Activated naive CD8-positive, alpha-beta T cell treated with anti-CD3 and anti-CD28 coated beads for 36 hours (primary cell): ENCODE measurements at places on chromosomes 3 and 15. TPM values are rescaled to one million over a fixed set of nuclear protein-coding genes. Genes with fewer than 3 reads are reported as not detected.

- peak; percentile 79 for DNase-seq
Measured at GRCh38 chr3:192892981-192893700, 24.5 kb downstream of the MB21D2 start.

DNA sequence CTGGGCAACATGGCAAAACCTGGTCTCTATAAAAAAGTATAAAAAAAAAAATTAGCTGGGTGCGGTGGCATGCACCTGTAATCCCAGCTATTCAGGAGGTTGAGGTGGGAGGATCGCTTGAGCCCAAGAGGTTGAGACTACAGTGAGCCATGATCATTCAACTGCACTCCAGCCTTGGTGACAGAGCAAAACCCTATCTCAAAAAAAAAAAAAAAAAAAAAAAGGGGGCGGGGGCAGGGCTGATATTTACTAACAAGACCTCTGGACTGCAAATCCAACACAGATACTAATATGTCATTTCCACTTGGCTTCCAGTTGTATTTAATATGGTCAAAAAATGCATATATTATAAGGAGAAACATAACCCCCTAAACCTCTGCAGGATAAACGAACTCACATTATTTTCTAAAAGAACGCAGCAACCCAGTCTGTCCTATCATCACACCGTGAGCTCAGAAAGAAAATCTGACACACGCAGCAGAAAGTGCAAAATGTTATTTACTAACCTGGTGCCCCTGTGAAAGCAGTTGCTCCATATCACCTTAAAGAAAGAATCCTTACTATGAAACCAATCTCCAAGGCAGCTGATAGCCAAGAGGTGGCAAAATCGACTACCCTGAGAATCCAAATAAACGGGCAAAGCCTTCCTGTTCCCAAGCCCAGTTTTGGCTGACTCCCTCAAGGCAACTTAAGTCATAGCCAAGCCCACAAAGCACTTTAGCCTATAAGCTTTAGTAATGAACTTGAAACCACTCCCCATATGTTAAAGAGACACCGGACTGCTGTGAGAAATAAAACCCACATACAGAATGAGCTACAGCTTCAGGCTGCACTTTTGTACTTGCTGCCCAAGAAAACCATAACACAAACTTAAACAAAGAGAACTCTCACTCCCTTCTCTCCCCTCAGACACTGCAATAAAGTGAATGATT, 39.3 kb downstream of the PLD1 start:
- no peak for DNase-seq

- DNase-seq: no peak
Measured at GRCh38 chr3:115871735-115872134, 248.4 kb downstream of the GAP43 start.

Gene NIT2
- 75.7 TPM for total RNA-seq

Gene CD200
- total RNA-seq: 32.7 TPM

- no peak for DNase-seq
Measured at GRCh38 chr15:75368689-75369239, 357 bp upstream of the MAN2C1 start.
